ENCODE measurements at places on chromosomes 1 and 21. TPM values are rescaled to one million over a fixed set of nuclear protein-coding genes. Genes with fewer than 3 reads are reported as not detected.

Gene GJA8
- polyA plus RNA-seq, result not detected

Gene EIF2D
- polyA plus RNA-seq, result 81.6 TPM

Gene LCE5A
- not detected for polyA plus RNA-seq

Gene CD53
- polyA plus RNA-seq, result 7.8 TPM

Gene OR2G6
- 0.04 TPM for polyA plus RNA-seq

DNA sequence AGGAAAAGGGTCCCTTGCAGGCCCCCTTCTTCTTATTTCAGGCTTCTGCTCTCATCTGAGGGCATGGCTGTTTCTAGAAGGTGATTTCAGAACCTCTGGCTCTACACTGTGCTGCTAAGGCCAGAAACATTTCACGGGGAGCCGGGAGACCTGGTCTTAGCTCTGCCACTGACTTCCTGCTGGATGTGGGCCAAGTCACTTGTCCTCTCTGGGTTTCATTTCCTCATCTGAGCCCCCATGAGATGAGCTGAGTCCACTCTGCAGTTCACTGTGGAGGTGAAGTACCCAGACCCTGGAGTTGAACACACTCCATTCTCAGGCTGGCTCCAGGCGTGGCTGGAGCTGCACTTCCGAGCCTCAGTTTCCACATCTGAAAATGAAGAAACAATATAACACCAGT is 2.1 kb downstream of the PADI1 start:
- H3K27ac ChIP-seq, result no peak overlapping the region
- H3K4me3 ChIP-seq, result no peak overlapping the region
- peak; percentile 43 for DNase-seq

GRCh38 chr1:109844609-109845008 is 66.0 kb upstream of the CSF1 start:
- no peaks in the 10 kb centered on the region for H3K4me1 ChIP-seq
- H3K36me3 ChIP-seq, result no peaks in the 10 kb centered on the region
- H3K27me3 ChIP-seq, result no peaks in the 10 kb centered on the region
- no peak overlapping the region for H3K27ac ChIP-seq

DNA sequence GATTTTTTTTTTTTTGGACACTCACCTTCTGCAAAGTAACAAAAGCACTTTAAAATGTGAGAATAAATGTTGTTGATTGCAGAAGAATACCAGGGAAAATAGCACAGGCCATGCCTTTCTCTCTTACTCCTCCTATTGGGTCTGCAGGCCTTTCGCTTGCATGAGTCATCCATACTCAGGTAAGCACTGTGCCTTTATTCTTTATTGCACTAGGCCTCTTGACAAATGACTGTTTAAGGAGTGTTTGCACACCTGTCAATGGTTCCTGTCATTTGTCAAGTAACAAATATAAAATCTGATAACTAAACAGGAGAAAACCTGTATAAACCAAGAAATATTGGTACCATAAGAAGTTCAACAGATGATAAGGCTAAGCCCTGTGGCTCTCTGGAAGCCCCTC is 106.5 kb downstream of the RGS7 start:
- no peaks in the 10 kb centered on the region for H3K4me1 ChIP-seq
- no peak overlapping the region for H3K27ac ChIP-seq
- DNase-seq, result no peak
- H3K36me3 ChIP-seq, result no peaks in the 10 kb centered on the region

GRCh38 chr1:28097100-28097472 is 8.7 kb upstream of the EYA3 start:
- no peaks in the 10 kb centered on the region for H3K27me3 ChIP-seq
- no peak overlapping the region for H3K4me3 ChIP-seq
- no peak for DNase-seq
- peak overlapping the region; percentile 43 for H3K27ac ChIP-seq

GRCh38 chr1:87730274-87731216 is 401.9 kb downstream of the LMO4 start:
- H3K4me3 ChIP-seq, result no peak overlapping the region
- no peaks in the 10 kb centered on the region for H3K4me1 ChIP-seq
- H3K36me3 ChIP-seq, result no peaks in the 10 kb centered on the region
- no peak overlapping the region for H3K27ac ChIP-seq

DNA sequence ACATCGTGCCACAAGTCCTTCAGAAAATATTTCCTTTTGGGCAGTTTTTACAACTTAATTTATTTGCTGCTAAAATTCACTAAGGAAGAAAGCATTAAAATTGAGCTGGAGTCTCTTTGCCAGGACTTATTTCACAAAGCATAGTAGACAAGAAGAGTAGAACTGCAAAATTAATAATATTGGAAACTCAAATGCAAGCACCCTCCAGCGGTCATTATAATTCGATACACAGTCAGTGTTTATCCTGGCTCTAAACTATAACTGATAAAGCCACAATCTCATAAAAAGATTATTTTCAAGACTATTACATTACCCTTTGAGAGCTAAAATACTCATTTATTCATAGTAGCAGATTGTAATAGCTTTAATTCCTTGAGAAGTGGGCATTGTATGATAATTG is 655.4 kb downstream of the RWDD3 start:
- DNase-seq, result no peak
- no peaks in the 10 kb centered on the region for H3K27me3 ChIP-seq
- no peak overlapping the region for H3K4me3 ChIP-seq
- H3K36me3 ChIP-seq, result no peaks in the 10 kb centered on the region
- H3K4me1 ChIP-seq, result no peaks in the 10 kb centered on the region

- DNase-seq, result no peak
- no peaks in the 10 kb centered on the region for H3K36me3 ChIP-seq
- peaks cover 4% of the 10 kb centered on the region for H3K4me1 ChIP-seq
- peak overlapping the region; percentile 10 for H3K27ac ChIP-seq
Observed at GRCh38 chr1:162695687-162696086, 63.4 kb downstream of the DDR2 start.

DNA sequence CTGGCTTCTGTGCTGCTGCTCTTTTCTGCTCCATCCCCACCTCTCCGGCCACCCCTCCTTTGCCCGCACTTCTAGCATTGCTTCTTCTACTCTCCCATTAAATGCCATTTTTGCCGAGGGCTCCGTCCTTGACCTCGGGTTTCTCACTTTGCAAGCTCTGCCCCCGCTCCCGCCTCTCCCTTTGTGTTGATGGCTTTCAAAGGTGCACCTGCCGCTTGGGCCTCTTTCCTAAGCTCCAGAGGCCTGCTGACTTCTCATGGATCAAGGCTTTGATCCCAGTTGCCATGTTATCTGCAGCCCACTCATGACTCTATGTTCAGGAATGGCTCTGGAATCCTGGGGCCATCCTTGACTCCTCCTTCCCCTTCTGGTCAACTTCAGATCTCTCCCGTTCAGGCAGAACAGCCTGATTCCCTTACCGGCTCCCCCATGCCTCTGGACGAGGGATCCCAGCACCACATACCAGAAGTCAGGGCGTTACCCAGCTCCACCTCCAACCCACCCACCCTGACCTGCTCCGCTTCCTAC is 54.3 kb downstream of the TLR5 start:
- H3K4me3 ChIP-seq, result no peak overlapping the region
- DNase-seq, result no peak
- H3K27me3 ChIP-seq, result no peaks in the 10 kb centered on the region
- H3K27ac ChIP-seq, result peak overlapping the region; percentile 69
- peaks cover 6% of the 10 kb centered on the region for H3K4me1 ChIP-seq

- peak; percentile 65 for DNase-seq
- H3K27ac ChIP-seq, result no peak overlapping the region
- no peaks in the 10 kb centered on the region for H3K27me3 ChIP-seq
- peak overlapping the region; percentile 14 for H3K4me3 ChIP-seq
- H3K36me3 ChIP-seq, result no peaks in the 10 kb centered on the region
Observed at GRCh38 chr21:45454926-45455673, 50.1 kb downstream of the COL18A1 start.

Measured in left lung (tissue), 14 donors.